ENCODE measurements at places on chromosomes 5 and 9.

DNA sequence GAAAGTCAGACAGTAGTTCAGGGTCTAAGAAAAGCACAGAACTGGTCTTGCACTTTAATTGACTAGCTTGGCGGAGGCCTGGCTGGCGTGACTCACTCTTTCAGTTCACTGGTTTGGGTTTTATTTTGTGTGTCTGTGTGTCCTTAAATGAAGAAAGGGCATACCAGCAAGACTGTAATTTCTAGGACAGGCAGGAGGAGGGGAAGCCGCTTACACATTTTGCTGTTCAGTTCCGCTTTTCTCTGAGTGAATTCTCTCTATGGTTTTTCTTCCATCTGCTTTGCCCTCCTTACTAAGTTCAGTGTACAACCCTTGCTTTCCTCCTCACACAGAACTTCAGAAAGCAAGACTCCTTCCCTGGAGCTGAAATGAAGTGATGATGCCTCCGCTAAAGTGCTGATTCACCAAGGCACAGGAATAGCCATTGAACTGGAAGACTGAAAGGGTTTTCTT is 150.8 kb downstream of the MEF2C start:
- DNase-seq, result no peak

- DNase-seq, result no peak
Observed at GRCh38 chr5:44885903-44886302, 77.2 kb downstream of the MRPS30 start.

DNA sequence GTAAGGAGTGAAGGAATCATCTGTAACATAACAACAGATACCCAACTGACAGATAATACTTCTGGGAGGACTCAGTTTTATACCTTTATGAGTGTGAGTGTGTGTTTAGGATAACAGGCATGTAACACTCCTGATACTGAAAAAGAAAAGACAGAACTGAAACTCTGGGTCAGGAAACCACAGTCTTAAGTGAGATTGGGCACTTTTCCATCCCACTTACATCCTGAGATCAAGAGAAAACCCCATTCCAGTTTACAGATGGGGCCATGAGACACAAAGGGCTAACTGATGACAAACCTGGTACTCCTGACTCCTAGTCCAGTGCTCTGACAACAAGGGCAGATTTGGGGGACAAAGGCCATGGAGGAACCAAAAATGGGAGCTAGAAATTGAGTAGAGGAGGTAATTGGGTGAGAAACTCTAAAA is 18.0 kb downstream of the IL5 start:
- no peak for DNase-seq

- no peak for DNase-seq
Observed at GRCh38 chr9:124258607-124259157, 933 bp downstream of the NEK6 start.

- no peak for DNase-seq
Observed at GRCh38 chr9:26078706-26079105, 400.5 kb upstream of the TUSC1 start.

- no peak for DNase-seq
Observed at GRCh38 chr5:146027751-146028150, 77.6 kb downstream of the PLAC8L1 start.

- no peak for DNase-seq
Observed at GRCh38 chr5:142630927-142631539, 54.9 kb downstream of the FGF1 start.

DNA sequence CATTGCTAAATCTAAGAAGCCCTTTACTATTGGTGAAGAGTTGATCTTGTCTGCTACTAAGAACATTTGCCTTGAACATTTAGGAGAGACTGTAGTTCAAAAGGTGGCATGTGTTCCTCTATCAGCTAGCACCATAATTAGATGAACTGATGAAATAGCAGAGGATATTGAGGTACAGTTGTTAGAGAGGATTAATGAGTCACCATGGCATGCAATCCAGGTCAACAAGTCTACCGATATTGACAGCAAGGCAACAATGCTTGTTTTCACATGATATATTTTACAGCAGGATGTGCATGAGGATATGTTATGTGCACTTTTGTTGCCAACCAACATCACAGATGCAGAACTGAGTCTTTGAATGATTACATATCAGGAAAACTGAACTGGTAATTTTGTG is 134.3 kb upstream of the CDH9 start:
- no peak for DNase-seq
